ENCODE measurements at places on chromosomes 3 and 15. TPM values are rescaled to one million over a fixed set of nuclear protein-coding genes. Genes with fewer than 3 reads are reported as not detected.

Gene TFRC
- total RNA-seq = 297 TPM

Gene GNAT1
- total RNA-seq = not detected

Gene AHSG
- total RNA-seq = not detected

Gene PLA2G4D
- total RNA-seq = not detected

Gene FRMD4B
- total RNA-seq = 0.83 TPM

Gene SH2D7
- total RNA-seq = not detected

Gene SLC28A1
- not detected for total RNA-seq

Gene TNK2
- total RNA-seq = 18.4 TPM

Gene ARNT2
- total RNA-seq = 10.4 TPM

Gene GLT8D1
- total RNA-seq = 106 TPM

Gene BOC
- total RNA-seq = 7.6 TPM

Gene EBLN2
- 4.2 TPM for total RNA-seq

Gene CADM2
- not detected for total RNA-seq

Gene YEATS2
- 55.4 TPM for total RNA-seq

Gene C3orf80
- total RNA-seq = 1.8 TPM

Gene CCDC39
- total RNA-seq = not detected

Gene ZNF80
- total RNA-seq = not detected

Gene CHRNA3
- not detected for total RNA-seq

Gene RLBP1
- not detected for total RNA-seq

Gene DNAH1
- total RNA-seq = 5.5 TPM

Gene IREB2
- total RNA-seq = 25.1 TPM

Gene CLDN16
- 0.30 TPM for total RNA-seq

Gene C3orf70
- 0.46 TPM for total RNA-seq

Gene PCLAF
- total RNA-seq = 18.4 TPM

Gene ALPK3
- 26.4 TPM for total RNA-seq

Gene CTXND1
- total RNA-seq = not detected

Gene MIX23
- 27.2 TPM for total RNA-seq

Gene RTP3
- not detected for total RNA-seq

Gene SH3GL3
- total RNA-seq = 0.07 TPM

Gene CP
- total RNA-seq = 42.1 TPM

Gene CHDH
- total RNA-seq = 0.03 TPM

Gene MITF
- 12.6 TPM for total RNA-seq

Gene FGF7
- total RNA-seq = 157 TPM

Gene ROPN1
- total RNA-seq = not detected
